ENCODE measurements at places on chromosomes 7 and 10.

- DNase-seq, result no peak
Measured at GRCh38 chr7:50368366-50368765, 63.9 kb downstream of the IKZF1 start.

DNA sequence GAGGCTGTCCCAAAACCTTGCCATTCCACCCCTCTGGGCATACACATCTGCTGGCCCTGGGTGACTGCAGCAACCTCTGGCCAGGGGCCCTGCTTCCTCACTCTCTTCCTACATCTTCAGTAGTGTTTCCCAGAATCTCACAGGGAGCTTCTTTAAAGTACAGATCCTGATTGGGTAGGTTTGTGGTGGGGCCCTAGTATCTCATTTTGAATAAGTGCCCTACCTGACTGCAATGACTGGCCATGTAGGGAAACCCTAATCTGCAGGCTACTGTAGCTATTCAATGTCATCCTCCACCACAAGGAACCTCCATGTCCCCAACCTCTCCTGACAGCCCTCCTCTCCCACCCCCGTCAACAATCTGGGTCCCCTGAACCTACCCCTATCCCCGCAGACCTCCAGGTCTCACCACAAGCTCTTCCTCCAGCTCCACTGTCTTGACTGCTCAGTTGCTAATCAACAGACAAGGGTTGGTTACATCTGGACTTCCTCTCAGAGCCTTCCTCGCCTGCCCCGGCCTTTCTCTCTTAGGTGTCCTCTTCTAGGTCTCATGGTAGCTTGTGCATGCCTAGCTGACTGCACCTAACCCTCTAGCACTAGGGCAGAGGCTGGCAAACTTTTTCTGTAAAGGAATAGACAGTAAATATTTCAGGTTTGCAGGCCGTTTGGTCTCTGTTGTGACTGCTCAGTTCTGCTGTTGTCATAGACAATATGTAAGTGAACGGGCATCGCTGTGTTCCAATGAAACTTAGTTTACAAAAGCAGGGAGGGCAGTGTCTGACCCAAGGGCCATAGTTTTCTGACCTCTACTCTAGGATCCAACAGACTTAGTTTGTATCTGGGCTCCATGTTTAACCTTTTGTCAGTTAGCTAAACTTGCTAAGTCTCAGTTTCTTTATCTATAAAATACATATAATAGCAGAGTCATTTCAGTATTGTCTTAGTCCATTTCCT, 121.1 kb downstream of the AOAH start:
- no peak for DNase-seq

- no peak for DNase-seq
Measured at GRCh38 chr10:17153321-17153720, 23.7 kb upstream of the CUBN start.

GRCh38 chr10:127127822-127128221, 68.6 kb downstream of the INSYN2A start:
- DNase-seq, result no peak

DNA sequence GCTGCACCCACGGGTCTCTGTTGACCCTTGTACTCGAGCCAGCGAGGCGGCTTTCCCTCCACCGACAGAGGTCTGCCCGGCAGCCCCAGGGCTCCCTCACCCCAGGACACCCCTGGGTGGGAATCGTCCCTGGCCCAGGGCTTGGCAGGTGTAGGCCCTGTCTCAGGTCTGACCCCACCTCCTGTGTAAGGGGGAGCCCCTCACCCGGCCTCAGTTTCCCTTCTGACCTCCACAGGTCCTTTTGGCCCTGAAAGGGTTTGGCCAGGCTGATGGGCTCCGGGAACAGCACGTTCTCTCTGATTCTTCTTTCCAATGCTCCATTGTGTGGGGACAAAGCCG, 25.0 kb upstream of the ELFN1 start:
- DNase-seq, result no peak

DNA sequence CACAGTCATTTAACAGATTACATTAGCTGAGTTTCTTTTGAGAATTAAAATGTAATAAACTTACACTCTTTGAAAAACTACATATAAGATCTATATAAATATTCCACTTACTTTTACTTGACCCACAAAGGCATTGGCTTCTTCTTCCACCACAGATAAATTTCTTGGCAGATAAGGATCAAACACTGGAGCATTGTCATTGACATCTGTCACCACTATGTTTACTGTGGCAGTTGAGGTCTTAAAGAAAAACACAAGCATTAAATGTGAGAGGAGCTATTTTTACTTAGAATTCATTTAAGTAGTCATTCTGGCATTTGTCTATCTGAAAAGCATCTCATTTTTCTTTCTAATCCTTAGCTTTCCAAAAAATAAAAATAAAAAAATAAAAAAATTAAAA, 734.4 kb downstream of the PCDH15 start:
- no peak for DNase-seq

DNA sequence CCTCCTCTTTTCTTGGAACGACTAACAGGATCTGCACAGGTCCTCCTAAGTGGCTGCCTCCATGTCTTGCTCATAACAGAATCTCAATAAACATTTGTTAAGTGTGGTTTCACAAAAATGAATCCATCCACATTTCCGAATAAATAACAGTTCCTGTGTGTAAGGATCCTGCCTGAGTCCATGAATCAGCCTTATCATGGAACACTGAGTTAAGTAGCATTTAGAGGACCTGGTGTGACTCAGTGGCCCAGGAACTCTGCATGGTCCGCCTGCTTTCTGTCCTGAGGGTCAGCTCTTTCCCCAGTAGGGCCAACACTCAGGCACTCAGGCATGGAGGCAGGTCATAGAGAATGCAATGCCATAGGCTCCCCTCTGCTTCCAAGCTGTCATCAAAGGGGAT, 15.8 kb upstream of the C10orf90 start:
- DNase-seq, result no peak

GRCh38 chr7:105224884-105225651, 163.7 kb downstream of the SRPK2 start:
- peak; percentile 40 for DNase-seq

DNA sequence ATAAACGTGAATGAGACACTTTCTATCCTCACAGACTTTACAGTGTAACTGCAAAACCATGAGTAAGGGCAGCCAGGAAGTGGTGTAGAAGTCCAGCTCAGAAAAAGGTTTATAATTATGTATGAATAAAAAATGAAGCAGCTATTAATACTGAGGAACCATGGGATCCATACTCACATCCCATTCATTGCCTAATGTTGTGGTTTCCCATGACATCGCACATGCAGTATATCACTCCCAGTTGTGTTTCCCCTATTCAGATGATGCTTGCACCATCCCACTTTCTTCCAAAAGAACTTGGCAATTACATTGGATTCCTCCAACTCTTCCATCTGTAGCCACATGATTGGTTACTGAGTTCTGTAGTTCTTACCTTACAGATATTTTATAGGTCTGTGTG, 74.5 kb upstream of the SEMA3D start:
- DNase-seq, result no peak

GRCh38 chr7:6167587-6168476, 104.6 kb downstream of the CYTH3 start:
- no peak for DNase-seq

DNA sequence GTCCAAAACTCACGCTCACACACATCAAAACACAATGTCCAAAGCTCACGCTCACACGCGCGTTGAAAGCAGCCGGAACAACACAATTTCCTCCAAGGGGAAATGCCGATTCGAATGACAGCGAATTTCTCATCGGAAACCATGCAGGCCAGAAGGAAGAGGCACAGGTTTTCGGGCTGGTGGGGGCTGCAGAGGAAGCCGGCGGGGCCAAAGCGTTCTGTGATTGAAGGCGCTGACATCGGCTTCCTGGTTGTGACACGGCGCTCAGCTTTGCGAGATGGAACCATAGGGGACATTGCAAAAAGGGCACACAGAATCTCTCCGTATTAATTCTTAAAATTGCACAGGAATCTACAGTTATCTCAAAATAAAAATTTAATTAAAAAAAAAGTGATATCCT, 61.3 kb downstream of the FOXL3 start:
- DNase-seq, result no peak

DNA sequence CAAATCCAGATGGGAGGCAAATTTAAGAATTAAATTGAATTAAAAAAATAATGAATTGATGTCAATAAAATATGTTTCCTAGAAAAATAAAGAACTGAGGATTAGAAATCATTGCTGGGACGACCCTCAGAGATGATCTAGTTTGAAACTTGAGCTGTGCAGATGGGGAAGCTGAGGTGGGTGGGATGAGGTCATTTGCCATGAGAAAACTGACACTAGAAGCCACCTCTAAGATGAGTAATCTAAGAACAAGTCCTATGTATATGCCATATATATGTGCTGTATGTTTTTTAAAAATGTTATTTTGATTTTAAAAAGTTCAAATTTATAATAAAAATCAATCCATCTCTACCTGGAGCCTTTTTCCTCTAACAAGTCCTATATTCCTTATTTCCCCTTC, 135.7 kb downstream of the RSU1 start:
- DNase-seq, result no peak

DNA sequence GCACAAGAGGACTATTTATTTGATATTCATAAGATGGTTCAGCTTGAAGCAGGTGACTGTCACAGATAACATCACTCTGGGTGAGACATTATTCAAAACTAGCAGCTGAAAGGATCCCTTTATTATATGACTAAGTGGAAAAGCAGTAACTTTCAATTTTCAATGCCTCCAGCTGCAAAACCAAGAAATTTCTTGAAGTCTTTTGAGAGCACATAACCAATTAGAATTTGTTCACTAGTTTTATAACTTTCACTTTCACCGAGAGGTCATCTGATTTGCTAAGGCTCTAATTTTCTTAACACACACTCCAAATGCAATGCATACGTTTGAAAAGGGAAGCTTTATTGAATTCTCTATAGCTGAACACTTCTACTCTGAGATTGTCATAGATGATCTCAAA, 88.6 kb upstream of the KLF14 start:
- DNase-seq, result no peak

- no peak for DNase-seq
Measured at GRCh38 chr10:95327367-95327766, 36.6 kb upstream of the PDLIM1 start.

DNA sequence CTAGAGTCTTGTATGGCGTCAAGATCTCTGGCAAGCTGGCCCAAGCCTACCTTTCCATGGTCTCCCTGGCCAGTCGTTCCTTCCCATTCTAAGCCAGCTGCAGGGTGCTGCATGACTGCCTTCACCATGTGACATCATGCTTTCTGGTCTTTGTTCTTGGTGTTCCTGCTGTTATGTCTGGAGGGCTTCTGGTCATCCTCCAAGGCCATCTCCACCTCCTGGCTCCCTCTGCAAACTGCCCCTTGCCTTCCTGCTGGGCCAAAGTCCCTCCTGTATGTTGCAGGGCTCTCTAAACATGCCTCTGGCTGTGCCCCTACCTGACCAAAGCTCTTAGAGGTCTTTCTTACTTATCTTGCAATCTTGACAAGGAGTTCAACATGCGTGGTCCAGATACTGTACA, 44.4 kb upstream of the SHH start:
- DNase-seq, result no peak

- no peak for DNase-seq
Measured at GRCh38 chr10:122441961-122442360, 12.5 kb upstream of the ARMS2 start.

- DNase-seq, result no peak
Measured at GRCh38 chr7:38512704-38513103, 118.5 kb downstream of the AMPH start.

DNA sequence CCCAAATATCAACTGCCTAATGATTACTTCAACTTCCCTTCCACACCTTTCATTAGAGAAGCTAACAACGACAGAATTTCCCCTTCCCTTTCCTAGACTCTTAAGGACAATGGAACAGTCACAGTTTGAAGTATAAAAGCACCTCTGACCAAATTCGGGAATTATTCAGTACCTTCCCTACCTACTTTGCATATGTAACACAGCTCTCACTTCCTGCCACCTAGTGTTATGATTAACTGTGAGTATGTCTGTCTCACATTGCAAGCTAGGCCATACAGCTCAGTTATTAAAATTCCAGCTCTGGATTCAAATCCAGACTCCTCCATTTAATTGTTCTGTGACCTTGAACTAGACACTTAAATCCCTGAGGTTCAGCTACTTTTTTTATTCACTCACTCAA, 44.8 kb upstream of the HPSE2 start:
- no peak for DNase-seq

GRCh38 chr10:11881030-11881476, 57.9 kb downstream of the PROSER2 start:
- DNase-seq, result no peak

- DNase-seq, result no peak
Measured at GRCh38 chr7:132456418-132456817, 119.9 kb downstream of the PLXNA4 start.

- DNase-seq, result peak; percentile 52
Measured at GRCh38 chr7:30596014-30596641, 1.4 kb downstream of the GARS1 start.

- DNase-seq, result no peak
Measured at GRCh38 chr7:153523320-153524015, 528.7 kb upstream of the DPP6 start.

- no peak for DNase-seq
Measured at GRCh38 chr10:107790271-107790670, 625.8 kb upstream of the SORCS1 start.

DNA sequence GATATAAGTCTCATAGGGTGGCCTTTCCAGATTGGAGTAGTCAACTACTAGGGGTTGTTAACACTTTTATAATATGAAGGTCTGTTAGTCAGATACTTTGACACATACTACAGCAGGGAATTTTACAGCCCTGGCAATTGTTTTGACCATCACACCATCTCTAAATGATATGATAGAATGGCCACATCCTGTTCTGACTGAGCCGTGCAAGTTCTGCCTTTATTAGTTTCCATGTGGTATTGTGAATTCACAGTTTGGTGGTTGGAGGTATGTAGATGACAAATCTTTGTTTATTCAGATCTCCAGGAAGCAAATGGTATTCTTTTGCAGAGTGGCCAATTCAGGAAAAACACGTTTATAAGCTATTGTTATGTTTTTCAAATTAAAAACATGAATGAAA, 83.0 kb downstream of the NRG3 start:
- no peak for DNase-seq

GRCh38 chr7:2730846-2731770, 43.1 kb downstream of the AMZ1 start:
- DNase-seq, result no peak

- DNase-seq, result no peak
Measured at GRCh38 chr7:1535701-1536454, 5.4 kb downstream of the MAFK start.

DNA sequence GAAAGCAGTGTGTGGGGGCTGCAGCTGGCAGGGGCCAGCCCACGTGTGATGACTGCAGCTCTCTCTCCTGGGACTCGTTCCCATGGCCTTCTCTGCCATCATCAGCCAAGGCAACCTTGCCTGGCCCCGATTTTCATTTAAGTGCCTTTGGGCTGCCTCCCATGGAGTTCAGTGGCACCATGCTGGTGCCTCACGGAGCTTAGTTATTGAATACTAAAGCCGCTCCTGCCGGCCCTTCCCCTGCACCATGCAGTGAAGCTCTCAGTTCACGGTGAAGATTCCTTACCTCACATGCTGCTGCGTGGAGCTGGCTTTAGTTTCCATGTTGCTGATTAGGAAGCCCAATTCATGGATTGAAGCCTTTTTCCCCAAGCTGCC, 141.5 kb upstream of the EEPD1 start:
- no peak for DNase-seq

GRCh38 chr7:107501593-107501992, 31.7 kb downstream of the GPR22 start:
- DNase-seq, result no peak

All from GF-D8 (cell line).